ENCODE measurements at places on chromosomes 4 and X.

DNA sequence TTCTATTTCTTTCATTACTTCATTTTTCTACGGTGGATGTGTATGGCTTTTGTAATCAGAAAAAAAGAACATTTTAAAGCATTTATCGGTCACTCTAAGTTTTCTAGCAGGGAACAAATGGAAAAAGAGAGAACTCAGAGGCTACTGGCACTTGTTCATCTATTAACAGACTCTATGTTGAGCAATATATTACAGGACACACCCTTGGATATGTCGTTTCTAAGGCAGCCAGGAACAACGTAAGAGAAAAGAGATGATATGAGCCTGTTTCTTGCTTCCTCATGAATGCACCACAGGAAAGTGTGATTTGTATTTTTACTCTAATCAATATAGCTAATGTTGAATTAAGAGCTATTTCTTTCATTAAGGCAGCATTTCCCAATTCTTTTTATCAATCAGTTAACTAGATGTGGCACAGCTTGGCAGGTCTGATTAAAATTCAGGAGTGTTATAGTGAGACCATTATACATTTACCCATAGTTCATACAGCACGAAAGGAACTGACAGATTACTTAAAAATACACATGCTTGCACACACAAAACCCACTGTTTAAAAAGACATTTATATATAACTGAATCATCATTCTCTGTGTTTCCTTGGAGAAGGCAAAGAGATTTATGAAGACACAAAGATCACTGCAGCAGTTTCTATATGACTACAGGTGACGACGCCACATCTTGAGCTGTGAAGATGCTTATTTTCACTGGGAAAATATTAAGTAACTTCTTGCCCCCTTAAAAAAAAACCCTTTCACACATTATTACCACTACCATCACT lies 13.0 kb downstream of the RAB9B start:
- no peak for DNase-seq

DNA sequence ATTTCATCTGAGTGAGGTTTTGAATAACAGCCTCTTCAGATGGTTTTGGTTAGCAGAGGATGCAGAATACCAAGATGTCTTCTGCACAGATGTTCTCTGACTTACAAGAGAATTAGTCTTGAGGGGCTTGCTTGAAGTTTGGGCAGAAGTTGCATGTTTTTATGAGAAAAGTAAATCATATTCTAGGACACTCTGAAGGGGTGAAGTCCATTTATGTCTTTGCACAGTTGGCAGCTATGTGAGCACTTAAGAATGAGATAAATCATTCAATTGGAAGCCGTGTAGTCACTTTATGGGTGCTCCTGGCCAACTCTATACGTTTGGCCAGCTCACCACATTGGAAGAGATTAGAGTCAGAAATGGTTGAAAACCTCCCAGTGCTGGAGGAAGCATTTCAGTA lies 252.7 kb upstream of the KCNIP4 start:
- DNase-seq: no peak

- no peak for DNase-seq
Observed at GRCh38 chr4:915595-915994, 16.5 kb downstream of the GAK start.

DNA sequence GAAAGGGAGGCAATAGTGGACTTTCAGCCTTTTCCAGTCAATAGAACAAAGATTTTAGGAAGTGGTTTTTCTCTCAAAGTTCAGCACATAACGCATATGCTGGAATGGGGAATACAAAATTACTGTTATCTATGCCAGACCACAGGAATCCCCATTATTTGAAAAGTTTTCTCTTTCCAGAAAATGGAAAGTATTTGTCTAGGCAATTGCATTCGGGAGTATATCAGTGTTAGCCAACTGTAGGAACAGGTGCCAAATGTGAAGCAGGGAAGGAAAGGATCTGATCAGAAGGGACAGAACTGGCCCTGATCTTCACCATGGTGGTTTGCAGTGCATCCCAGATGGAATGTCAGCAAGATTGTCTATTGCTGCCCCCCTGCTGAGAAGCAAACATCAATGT lies 213.6 kb downstream of the CPE start:
- DNase-seq: no peak

GRCh38 chr4:123806056-123806455 lies 409.5 kb downstream of the SPRY1 start:
- no peak for DNase-seq

DNA sequence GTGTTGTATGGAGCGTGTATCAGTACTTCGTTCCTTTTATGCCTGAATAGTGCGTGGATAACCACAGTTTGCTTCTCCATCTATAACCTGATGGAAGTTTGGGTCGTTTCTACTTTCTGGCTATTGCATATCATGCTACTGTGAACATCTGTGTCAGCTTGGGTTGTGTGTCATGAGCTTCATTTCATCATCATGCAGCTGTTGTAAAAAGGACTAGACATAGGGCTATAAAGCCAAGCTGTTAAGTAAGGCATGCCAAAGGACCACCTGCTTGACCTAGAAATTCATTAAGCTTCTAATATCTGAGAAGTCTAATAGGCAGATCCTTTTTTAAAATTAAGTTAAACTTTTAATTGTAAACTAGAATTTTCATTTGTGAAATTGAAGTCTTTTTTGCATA lies 18.4 kb downstream of the SMS start:
- no peak for DNase-seq

GRCh38 chrX:105515561-105515960 lies 295.1 kb upstream of the TEX13A start:
- DNase-seq: no peak

DNA sequence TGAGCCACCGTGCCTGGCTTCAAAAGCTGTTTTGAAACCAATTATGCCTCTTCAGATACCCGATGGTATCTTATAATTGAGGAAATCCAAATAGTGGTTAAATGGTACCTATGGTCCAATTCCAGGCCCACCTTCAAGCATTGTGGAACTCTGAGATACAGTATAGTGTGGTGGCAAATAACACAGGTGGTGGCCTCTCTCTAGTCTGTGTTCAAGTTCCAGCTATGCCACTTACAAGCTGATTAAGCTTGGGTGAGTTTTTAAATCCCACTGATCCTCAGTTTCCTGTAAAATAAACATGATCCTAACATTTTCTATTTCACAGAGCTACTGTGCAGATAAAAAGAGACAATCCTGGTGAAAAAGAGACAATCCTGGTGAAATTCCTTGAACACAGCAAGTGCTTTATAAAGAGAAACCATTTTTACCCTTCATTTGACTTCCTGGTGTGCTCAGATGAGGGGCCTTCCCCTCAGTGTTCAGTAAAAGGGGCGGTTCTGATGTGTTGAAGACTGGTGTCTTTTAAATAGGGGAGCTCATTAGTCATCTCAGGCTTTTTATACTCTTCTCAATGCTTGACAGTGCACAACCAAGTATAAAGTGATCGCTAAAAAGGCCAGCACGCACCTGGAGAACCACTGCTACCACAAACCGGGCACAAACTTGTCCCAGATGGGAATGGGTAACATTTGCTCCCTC lies 30.8 kb upstream of the CD40LG start:
- DNase-seq: no peak

DNA sequence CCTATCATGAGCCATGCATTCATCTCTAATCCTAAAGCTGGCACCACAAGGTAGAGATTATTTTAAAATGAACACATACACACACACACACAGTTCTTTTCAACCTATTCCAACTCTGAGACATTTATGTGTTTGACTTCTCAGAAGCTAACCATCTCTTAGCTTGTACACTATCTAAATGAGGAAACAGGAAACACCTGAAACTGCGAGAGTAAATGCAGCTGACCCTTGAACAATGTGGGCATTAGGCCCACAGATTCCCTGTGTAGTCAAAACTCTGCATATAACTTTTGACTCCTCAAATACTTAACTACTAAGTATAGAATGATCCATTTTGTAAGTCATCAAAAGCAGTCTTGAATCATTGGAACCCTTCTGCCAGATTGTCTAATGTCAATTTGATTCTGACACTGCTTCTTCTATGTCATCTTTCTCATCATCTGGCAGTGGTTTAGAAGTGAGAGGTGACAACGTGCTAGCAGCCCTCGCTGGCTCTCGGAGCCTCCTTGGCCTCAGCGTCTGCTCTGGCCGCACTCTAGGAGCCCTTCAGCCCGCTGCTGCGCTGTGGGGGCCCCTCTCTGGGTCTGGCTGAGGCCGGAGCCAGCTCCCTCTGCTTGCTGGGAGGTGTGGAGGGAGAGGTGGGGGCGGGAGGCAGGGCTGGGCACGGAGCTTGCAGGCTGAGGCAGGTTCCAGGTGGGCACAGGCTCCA lies 21.4 kb upstream of the IL15 start:
- no peak for DNase-seq

GRCh38 chr4:164058776-164059445 lies 564.4 kb downstream of the TMA16 start:
- no peak for DNase-seq

- no peak for DNase-seq
Observed at GRCh38 chrX:100975212-100975611, 5.7 kb downstream of the ARL13A start.

DNA sequence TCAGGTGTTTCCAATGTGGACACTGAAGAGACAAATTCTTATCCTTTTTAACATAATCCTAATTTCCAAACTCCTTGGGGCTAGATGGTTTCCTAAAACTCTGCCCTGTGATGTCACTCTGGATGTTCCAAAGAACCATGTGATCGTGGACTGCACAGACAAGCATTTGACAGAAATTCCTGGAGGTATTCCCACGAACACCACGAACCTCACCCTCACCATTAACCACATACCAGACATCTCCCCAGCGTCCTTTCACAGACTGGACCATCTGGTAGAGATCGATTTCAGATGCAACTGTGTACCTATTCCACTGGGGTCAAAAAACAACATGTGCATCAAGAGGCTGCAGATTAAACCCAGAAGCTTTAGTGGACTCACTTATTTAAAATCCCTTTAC lies 18.6 kb downstream of the TLR7 start:
- DNase-seq: no peak

DNA sequence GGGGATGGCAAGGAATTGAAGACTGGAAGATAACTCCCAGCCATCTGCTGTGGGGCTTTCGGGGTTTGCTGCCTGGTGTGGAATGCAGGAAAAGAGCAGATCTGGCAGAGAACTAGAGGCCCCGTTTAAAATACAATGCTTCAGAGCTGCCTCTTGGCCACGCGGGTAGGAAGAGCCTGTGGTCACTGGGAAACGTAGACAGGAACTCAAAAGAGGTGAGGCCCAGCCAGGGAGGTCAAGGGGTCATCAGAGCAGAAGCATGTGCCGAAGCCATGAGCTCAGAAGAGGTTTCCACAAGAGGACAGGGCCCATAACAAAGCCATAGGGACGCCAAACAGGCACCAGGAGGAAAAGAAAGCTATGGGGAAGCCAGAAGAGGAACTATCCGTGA lies 14.5 kb upstream of the STS start:
- DNase-seq: no peak

DNA sequence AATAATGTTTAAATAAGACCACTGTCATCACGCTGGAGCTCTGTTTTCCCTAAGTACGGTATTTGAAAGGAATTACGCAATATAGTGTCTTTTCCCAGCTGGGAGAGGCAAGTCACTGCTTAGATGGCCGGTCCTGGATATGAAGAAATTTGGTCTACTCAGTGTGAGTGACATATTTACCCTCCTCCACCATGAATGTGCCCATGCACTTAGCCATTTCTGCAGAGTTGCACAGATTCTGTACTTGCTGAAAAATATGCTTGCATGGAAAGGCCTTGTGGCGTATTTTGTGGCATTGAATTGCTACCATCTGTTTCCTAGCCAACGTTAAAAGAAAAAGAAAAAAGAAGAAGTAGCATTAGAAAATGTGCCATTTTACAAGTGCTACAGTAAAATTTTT lies 73.1 kb downstream of the ADGRL3 start:
- no peak for DNase-seq

GRCh38 chr4:165826166-165826565 lies 46.9 kb upstream of the TLL1 start:
- DNase-seq: no peak

DNA sequence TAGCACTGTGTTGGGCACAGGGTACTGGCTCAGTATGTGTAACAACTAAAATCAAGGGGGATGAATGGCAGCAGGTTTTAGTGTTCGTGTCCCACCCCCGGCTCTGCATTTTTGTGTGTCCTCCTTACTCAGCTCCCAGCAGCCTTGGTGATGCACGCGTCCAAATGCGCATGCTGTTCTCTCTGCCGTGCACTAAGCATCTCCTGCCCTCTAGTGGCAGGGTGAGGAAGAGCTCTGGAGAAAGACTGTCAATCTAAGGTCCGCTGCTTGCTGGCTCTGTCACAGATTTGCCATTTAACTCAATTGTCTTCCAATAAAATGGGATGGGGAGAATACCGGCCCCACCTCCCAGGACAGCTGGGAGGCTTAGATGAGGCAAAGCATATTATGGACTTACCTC lies 61.4 kb downstream of the WFS1 start:
- no peak for DNase-seq

Measured in NCI-H2081 (cell line).